Activated CD4-positive, alpha-beta T cell treated with anti-CD3 and anti-CD28 coated beads, Interleukin-2, Interleukin-6, amounts not matched to agents 100 ng/mL and 50 ng/mL, durations not matched to agents 16 hours and 8 hours (primary cell): ENCODE measurements at places on chromosomes 2 and 18.

DNA sequence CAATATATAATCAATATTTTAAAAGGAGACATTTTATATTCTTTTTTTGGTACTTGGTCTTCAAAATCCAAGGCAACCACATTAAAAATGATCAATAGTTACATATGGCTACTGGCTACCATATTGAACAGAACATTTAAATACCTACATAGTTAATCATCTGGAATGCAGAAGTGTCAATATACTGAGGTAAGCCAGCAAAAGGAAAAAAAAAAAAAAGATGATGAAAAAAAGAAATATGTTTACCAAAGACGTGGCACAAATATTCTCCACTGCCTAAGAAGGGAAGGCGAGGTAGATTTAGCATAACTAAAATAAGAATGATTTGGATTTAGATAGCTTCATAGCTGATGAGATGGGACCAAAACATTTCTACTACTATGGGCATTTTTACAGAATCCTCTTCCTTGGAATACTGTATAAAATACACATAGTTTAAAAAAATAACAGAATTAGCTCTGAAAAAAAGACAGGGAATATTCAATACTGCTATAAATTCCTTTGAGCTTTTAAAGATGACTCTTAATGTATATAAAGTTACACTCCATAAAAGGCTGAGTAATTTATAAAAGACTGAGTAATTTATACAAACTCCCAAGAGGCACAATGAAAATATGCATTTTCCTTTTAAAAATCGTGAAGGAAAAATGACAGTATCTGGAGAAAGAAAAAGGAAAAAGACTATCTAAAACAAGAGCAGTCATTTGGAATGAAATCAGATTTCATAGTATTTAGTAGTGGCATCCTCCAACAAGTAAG lies 63.5 kb downstream of the CDH2 start:
- DNase-seq, result no peak

DNA sequence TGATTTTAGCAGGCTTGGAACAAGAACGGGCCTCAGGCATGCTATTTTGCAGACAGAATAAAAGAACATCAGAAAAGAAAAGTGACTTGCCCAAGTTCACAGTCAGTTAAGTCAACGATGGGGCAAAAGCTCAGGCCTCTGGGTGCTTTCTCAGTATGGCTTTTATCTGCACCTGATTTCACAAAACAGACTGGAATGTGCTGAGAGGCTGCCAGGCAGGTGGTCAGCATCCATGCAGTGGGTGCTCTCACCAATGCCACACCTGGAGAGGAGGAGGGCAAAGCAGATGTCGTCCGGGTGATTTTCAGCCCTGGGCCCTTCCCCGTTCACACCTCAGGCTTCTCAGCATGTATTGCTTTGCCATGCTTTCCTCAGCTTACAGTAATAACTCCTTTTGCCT lies 854.6 kb downstream of the RNF144A start:
- no peak for DNase-seq

DNA sequence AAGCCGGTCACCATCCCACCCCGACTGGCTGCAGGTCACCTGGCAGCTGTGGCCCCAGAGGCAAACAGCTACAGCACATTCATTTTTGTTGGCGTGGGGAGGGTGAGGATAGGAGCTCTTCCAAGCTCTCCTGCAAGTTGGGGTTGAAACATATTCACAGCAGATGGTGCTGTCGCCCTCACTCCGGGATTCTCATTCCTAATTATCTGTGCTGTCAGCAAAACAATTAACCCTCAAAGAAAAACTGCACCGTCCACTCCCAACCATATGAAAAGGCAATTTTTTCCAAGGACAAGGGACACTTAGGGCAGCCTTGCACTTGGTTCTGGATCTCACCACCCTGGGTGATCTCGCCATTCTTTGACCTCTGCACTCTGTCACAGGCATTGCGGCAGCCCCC lies 68.6 kb downstream of the ZBTB7C start:
- no peak for DNase-seq

GRCh38 chr18:2409906-2410305 lies 161.4 kb downstream of the METTL4 start:
- no peak for DNase-seq

GRCh38 chr2:16102358-16102975 lies 162.1 kb downstream of the MYCN start:
- DNase-seq, result no peak

DNA sequence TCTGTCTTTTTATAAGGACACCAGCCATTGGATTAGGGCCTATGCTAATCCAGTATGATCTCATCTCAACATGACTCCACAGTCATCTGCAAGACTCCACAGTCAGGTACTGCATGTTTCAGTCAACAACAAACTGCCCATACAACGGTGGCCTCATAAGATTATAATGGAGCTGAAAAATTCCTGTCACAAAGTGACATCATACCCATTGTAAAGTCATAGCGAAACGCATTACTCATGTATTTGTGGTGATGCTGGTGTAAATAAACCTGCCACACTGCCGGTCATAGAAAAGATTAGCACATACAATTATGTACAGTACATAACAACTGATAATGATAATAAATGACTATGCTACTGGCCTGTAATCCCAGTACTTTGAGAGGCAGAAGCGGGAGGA lies 102.2 kb downstream of the TEX51 start:
- DNase-seq, result peak; percentile 82

DNA sequence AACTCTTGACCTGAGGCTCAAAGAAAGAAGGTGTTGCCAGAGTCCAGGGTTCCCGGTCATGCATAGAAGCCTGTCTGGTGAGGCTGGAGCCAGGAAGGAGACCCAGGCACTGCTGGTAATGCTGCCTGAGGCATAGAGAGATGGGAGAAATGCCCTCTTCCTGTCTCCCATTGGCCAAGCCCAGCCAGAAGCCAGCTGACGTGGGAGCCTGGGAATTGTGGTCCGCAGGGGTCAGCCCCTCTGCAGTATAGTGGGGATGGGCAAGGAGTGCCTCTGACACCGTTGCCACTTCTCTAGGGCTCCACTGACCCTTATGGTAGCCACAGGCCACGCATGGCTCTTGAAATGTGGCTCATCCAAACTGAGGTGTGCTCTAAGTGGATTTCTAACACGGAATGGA lies 95.7 kb downstream of the CTIF start:
- no peak for DNase-seq

DNA sequence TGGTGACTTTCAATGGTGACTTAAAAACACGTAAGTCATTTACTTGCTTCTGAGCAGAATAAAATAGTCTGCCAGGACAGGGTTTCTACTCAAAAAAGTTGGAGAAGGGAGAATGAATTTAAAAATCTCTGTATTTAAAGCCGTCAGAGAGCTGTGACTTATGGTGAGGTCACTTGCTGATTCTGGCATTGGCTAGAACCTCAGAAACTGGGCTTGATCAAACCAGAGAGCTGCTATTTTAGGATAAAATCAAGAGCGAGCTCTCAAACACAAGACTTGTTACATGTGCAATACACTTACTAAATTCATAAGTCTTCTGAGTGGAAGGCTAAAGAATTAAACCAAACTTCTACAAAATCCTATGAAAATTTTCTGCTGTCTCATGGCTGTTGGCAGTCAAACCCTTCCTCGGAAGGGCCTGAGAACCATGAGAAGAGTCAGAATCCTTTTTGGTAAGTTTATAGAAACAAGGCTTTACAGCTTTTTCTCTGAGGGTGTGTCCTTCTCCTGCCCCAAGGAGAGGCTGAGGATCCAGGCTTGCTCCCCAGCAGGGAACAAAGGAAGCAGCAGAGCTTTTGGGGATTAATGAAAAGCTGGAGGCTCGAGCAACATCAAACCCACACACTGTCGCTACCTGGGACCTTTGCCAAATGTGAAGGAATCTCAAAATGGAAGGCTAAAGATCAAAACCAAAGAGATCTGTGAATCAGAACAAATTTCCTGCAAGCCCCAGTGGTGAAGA lies 816.4 kb downstream of the SOCS6 start:
- DNase-seq, result no peak

DNA sequence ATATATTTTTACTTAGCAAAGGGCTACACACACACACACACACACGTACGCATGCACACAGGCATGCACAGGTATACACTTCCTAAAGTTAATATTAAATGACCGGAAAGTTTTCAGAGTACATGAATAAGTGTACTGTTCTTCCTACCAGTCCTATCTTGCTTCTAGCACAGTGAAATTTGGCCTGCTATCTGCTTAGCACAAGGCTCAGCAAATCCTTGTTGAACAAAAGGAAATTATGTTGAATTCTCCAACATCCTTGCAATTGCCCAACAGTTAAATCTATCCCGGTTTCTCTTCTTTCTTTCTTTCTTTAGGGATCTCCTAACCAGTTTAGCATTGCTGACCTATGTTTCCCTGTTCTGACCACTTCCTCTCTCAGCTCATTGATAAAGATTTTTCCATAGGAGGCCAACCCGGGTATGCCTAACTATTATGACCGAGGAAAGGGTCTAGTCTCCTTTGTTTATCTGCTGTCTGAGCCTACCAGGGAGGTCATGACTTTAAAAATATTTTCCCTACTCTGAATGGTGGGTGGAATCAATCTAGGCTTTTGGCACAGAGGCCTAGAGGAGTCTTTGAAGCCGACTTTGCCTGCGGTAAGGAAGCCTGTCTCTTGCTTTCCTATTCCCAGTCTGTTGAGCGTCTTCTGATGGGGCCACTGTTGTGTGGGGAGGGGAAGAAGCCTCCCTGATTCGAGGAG lies 400.7 kb downstream of the HRH4 start:
- no peak for DNase-seq

GRCh38 chr2:36404754-36405153 lies 49.2 kb downstream of the CRIM1 start:
- DNase-seq, result no peak

DNA sequence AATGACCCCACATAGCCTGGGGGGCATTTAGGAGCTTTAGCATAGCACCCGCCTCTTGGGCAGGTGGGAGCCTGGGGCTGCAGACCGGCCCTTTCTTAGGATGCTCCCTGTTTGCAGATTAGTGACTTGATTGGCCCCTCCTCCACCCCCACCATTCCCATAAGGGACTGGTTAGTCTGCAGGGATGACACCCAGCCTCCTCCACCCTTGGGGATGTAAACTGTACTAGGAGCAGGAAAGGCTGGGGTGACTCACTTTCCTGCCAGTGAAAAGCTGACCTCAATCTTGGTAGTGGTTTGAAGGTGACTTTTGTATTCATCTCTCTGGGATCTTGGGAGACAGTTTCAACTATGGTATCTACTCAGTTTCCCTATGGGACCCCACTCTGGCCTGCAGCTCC lies 24.2 kb downstream of the CTIF start:
- DNase-seq, result no peak

GRCh38 chr2:208142925-208143799 lies 2.8 kb downstream of the CRYGB start:
- DNase-seq, result no peak

- DNase-seq, result no peak
These were observed 424.4 kb upstream of the RGPD4 start for GRCh38 chr2:107402330-107402729.

DNA sequence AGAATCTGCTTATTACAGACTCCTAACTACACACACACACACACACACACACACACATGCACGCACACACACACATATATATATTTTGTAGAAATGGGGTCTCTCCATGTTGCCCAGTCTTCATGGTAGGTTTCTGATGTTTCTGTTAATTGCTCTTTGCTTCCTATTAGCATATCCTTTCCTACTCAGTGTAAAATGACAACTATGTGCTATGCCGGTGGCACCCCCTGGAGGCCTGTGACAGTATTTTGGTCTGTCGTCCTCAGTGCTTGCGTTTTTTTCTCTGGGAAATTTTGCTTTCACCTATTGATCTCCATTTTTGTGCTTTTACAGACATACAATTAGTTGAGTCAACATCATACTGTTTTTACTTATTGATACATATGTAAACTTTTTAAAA lies 322.1 kb downstream of the LRRTM1 start:
- DNase-seq, result no peak

DNA sequence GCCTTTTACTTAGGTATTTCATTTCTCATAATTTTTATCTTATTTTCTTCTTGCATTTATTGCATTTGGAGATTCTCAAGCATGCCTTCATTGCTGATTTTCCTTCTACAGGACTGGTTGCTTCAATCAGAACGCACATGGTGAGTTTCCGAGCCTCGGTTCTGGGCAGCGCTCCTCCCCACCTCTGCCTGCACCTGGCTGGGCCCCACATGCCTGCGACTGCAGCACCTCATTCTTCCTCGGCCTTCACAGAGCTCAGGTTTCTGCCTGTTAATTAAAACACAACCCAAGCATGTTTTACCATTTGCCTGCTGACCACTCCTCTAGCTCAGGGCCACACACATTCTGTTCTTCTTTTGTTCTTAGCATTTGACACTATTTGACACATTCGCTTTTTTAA lies 398.8 kb downstream of the GALR1 start:
- no peak for DNase-seq

- DNase-seq, result no peak
These were observed 19.6 kb upstream of the KCNJ13 start for GRCh38 chr2:232795920-232796319.

- no peak for DNase-seq
These were observed 259.0 kb downstream of the AFF3 start for GRCh38 chr2:99883358-99883757.

- no peak for DNase-seq
These were observed 46.5 kb upstream of the NFU1 start for GRCh38 chr2:69483696-69484095.

- no peak for DNase-seq
These were observed 45.6 kb upstream of the RNU4ATAC start for GRCh38 chr2:121485039-121485438.

GRCh38 chr2:19855542-19856431 lies 46.0 kb downstream of the TTC32 start:
- no peak for DNase-seq

DNA sequence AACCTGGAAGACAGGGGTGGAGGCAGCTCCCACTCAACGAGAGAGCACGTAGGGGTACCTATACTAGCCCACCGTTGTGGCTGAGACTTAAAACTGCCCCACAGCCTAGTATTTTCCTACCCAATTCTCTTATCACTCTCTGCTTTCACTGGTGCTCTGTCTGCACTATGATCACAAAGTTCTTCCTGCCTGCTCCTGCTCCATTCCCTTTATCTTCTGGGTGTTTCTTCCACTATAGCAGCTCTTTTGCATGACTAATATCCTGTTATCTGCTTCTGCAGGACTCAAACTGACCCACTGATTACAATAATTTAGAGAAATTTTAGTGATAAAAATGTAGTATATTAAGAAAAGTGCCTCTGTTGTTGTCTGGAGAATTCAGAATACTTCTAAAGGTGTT lies 184.8 kb downstream of the LRP1B start:
- DNase-seq, result no peak

DNA sequence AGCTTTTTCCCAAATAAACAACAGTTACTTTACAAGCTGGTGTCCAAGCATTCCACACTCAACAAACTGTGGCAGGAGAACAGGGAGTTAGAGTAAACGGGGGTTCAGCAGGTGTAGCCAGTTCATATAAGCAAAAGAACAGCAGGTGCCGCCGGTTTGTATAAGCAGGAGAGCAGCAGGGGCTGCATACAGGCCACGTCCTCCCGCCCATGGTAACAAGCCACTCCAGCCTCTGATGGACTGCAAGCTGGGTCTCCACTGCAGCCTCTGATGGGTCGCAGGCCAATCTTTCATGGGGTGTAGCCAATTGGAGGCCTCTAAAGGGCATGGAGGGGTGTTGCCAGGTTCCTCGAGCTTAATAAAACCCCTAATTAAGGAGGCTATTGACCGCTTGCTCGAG lies 189.3 kb downstream of the ANKRD30B start:
- no peak for DNase-seq
